ENCODE measurements at places on chromosomes 4 and X.

GRCh38 chrX:7225338-7225737 lies 77.4 kb upstream of the PUDP start:
- DNase-seq, result no peak

DNA sequence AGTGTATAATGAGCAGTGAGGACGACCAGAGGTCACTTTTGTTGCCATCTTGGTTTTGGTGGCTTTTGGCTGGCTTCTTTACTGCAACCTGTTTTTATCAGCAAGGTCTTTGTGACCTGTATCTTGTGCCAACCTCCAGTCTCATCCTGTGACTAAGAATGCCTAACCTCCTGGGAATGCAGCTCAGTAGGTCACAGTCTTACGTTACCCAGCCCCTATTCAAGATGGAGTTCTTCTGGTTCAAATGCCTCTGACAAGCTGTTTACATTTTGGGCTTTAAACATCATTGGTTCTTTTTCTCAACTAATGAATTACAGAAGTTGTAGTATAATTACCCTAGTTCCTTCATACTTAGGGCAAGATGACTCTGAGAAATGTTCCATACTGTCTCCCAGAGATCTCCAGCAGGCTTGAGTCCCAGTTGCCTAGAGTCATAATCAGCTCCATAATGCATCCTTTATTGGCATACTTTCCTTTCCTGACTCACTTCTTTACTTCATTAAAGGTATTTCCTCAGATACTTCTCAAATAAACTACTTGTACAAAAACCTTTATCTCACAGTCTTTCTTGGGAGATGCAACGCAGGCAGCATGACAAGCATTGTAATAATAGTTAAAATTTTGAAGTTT lies 136.5 kb downstream of the KDM6A start:
- no peak for DNase-seq

DNA sequence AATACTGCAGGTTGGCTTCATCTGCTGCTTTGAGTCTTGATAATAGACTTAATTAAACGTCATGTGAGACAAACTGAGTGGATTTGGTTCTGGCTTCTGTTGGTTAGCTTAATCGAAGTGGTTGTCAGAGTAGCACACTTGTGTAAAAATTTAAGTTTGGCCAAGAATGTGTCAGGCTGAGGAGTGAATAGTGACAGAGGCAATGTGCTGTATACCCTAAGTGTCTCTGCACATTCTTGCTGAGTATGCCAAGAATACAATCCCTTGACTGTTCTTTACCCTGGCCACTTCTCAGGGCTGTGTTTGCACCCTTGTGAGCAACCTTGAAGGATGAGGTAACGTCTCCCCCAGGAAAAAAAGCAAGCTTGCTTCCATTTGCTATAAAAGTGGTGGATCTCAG lies 14.9 kb downstream of the RPS3A start:
- no peak for DNase-seq

- DNase-seq, result no peak
Observed at GRCh38 chrX:126448681-126449080, 103.9 kb downstream of the DCAF12L1 start.

GRCh38 chrX:8405631-8406030 lies 59.0 kb upstream of the VCX3B start:
- DNase-seq, result no peak

DNA sequence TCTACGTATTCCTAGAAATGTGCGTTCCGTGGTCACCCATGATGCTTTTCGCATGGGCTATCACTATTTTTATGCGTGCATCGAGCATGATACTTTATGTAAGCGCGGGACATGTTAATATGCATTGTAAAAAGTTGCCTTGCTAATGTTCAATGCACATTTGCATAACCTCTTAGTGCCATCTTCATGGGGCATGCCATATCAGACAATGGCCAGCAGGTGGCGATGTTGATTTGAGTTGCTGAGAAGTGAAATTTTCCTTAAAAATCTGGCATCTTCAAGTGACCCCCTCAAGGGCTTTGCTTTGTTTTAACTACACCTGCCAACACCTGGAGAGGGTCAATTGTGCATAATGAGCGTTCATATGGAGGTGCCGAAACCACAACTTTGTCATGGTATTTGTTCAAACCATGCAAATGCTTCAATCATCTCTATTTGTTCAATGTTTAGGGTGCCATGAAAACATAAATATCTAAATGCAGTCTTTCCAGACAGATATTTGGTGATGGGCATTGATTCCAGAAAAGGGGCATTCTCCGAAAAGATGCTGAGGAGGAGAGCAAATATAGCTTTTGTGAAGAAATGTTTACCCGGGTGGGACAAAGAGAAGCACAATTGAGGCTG lies 833.9 kb upstream of the PRKX start:
- peak; percentile 49 for DNase-seq

DNA sequence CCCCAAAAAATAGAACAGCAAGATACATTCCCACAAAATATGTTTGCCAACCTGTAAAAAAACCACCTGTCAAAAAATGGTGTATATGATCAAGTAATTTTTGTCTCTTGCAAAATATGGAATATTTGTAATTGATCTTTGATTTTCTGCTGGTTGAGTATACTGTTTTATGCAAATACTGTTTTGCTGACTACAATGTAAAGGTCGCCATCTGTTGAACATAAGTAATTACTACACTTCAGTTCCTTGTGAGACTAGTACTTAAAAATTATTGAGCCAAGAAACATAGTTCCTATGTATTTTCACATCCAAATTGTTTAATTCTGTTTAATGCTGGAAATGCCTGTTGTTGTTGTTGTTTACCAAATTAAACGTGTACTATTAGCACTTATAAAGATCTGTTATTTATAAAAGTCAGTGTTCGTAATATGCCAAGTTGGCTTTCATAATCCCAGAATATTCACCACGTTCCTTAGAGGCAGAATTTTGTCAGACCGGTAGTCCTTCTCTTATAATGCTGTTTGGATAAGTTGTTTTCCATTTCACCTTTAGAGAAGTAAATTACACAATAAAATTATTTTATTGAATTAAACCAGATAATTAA lies 144.2 kb downstream of the PDLIM5 start:
- no peak for DNase-seq

DNA sequence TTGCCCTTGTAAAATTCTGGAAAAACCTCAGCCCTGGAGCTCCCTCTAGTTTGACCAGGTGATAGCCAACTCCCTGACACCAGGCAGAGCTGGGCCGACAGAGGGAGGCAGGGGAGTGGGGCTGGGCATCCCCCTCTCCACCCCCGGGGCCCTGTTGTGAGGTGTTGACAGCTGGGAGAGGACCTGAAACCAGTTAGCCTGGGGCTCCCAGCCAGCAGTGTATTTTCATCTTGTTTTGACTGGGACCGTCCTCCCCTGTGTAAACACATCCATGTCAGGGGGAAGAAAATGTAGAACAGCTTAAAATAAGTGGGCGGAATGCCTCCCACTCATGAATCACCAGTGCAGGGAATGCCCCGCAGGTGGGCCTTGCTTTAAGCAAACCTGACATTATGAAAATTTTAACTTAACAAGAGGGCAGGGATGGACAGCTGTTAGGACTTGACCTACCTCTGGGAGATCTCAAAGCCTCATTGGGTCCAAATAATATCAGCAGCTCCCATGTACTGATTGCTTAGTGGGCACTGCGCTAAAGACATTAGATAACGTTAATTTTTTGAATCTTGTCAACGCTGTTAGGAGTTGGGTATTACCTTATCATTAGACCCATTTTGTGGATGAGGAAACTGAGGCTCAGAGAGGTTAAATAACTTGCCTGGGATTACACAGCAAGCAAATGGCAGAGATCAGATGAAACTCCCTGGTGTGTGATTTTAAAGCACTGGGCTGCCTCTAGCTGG lies 45.9 kb downstream of the TSC22D3 start:
- DNase-seq, result no peak

- DNase-seq, result no peak
Observed at GRCh38 chr4:85209161-85209560, 242.7 kb upstream of the WDFY3 start.

- no peak for DNase-seq
Observed at GRCh38 chr4:7967501-7968261, 28.0 kb upstream of the AFAP1 start.

DNA sequence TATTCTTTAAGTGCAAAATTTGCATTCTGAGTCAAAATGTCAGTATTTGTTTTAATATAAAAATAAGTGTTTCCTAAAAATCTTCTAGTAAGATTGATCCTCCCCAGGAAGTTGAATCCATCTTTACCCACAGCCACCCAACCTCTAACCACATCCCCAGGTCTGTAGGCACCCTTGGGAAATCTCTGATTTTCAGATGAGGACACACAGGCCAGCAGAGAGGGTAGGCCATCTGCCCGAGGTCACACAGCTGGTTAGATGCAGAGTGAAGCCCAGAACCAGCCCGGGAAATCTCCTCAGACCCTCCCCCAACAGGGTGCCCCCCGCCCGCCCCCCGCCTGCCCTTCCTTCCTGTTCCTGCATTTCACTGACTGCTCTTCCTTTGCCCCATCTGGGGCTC lies 277.5 kb downstream of the FBXW7 start:
- no peak for DNase-seq

GRCh38 chrX:24167719-24168472 lies 18.4 kb downstream of the ZFX start:
- no peak for DNase-seq

DNA sequence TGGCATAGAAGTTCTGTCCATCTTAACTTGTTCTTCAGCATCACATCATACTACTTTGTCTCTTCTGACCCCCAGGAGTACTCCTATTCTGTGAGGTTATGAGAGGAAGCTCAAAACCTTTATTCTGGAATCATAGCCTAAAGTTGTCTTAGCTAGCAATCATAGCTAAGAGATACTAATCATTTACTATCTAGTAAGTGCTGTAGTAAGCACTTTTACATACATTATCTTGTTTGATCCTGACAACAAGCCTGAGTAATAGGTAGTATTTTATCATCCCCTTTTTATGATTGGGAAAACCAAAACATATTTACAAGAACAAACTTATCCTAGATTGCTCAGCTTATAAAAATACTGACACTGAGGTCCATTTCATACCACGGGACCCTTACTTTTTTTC lies 14.3 kb upstream of the LHFPL1 start:
- DNase-seq, result no peak

- no peak for DNase-seq
Observed at GRCh38 chr4:175330236-175330635, 412.1 kb downstream of the ADAM29 start.

DNA sequence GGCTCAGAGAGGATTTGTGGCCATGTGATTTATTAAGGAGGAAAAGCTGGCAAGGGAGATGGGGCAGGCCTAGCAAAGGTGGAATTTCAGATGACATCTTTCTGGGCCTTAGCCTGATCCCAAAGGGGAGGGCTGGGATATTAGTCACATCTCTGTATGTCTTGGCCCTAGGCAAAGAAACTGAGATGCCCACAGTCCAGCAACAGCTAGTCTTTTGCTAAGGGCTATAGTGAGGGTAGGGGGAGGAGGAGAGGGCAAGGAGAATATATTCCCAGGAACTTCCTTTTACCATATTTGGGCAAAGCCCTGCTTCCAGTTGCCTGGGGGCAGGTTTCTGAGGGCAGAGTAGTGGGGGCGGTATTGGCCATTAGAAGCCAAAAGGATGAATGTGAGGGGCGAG lies 209.8 kb upstream of the NR3C2 start:
- DNase-seq, result no peak

DNA sequence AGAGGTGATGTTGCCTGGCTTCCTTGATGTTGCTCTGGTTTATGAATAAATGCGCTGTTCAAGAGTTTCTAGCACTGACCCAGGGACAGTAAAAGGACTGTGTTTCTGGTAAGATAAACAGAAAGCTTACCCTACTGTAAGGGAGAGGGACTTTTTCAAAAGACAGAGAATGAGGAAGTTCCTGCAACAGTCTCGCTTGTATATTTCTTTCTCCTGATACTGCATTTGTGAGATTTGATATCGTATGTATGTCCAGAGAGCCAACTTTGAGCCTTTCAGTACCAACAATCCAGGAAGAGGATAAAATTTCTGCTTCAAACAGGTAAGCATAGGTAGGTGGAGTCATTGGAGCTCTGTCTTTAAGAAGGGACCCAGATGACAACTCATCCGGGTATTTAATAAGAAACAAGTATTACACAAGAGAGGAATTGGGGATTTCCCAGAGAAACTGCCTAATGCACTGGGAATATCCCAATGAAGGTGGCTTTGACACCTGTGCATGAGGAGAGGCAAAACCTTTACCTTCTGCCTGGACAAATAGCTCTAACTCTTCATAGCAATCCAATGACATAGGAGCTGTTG lies 773 bp downstream of the DAPP1 start:
- no peak for DNase-seq

DNA sequence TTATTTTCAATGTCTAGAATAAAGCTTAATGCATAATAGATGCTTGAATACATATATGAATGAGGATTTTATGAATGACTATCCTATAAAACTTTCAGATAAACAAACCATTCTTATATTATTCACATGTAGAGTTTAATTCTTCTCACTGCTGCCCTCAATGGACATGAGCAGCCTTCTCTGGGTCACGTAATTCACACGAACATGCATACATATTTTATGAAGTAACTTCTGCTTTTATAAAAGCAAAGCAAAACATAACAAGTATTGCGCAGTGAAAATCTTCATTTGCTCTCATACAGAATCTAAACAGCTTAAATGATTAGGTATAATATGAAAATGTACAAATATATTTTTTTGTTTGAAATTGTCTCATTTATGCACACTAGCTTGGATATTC lies 116.7 kb downstream of the TMA16 start:
- no peak for DNase-seq

- DNase-seq, result no peak
Observed at GRCh38 chrX:118459494-118459893, 36.1 kb upstream of the DOCK11 start.

GRCh38 chr4:123158576-123158975 lies 236.2 kb upstream of the NUDT6 start:
- no peak for DNase-seq

DNA sequence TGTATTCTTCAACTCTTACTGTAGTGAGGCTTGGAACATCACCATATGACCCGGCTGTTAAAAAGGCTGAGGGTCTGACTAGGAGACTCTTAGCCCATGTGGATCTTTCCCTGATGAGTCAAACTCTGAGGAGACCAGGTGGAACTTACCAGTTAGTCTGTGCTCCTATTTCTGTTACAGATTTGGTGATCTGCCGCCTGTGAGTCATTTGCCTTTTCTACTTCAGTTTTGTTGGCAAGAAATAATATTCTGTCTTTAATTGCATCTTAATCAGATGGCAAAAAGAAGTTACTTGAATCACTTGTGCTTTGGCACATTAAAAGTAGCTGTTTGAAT lies 48.4 kb downstream of the MTM1 start:
- DNase-seq, result no peak

GRCh38 chrX:154730253-154730891 lies 20.5 kb downstream of the GAB3 start:
- no peak for DNase-seq

- DNase-seq, result no peak
Observed at GRCh38 chrX:37786624-37787422, 7.0 kb downstream of the CYBB start.

DNA sequence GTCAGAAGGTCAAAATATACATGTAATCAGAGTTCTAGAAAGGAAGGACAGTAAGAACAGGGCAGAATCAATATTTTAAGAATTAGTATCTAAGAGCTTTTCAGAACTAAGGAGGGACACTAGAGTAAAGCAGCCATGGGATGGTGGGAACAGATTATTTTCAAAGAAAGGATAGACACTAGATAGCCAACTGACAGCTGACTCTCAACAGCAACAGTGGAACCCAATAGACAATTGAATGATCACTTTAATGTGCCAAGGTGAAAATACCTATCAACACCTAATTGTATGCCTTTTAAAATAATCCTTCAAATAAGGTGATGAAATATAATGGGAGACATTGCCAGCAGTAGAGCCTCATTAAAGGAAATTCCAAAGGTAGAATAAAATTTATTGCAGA lies 26.5 kb upstream of the CCDC160 start:
- no peak for DNase-seq

All from right forelimb (tissue), 1 donor.